ENCODE measurements at places on chromosomes 4 and X.

- no peak for DNase-seq
Measured at GRCh38 chrX:78514852-78515251, 144.3 kb downstream of the RTL3 start.

GRCh38 chr4:23959396-23960148 lies 69.7 kb upstream of the PPARGC1A start:
- DNase-seq: no peak

- DNase-seq: no peak
Measured at GRCh38 chrX:70289168-70289792, 447 bp downstream of the PDZD11 start.

- DNase-seq: no peak
Measured at GRCh38 chrX:72604705-72605104, 32.1 kb upstream of the HDAC8 start.

GRCh38 chr4:55393461-55394320 lies 2.1 kb upstream of the TMEM165 start:
- DNase-seq: no peak

DNA sequence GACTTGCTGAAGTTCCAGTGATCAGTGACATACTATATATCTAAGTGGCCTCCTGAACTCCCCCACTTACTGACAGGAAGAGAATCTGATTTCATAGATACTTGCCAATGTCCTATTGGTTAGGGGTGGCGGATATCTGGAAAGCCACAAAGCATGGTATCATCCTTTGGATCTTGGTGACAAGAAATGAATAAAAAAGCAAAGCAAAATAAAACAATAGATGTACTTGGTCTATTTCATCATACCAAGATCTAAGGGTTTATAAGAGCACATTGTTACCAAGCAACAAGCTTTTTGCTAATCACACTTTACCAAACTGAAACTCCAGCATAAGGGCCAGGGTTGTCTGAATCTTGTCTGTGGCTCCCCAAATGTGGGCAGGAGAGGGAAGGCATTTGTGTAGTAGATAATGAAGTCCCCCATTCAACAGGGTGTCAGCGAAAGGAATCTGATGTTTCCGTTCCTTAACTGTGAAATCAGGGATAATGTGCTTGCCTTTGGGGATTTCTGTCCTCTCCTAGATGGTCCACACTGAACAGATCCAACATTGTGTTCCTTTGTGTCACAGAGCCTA lies 125.0 kb upstream of the SMIM10 start:
- no peak for DNase-seq

DNA sequence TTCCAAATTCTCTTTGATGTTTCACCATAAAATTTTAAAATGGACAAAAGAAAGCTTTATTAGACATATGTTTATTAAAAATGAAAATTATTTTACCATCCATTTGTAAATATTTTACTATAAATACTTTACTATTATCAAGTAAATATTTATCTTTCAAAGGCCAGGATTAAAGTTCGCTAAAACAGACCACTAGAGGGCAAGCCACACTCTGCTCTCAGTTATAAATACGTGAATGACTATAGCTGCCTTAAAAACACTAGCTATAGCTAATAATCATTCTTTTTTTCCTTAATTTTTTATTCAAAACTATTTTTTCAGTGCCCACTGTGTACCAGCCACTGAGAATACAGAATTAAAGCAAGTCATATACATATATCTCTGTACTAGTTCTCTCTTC lies 38.6 kb downstream of the UNC5C start:
- no peak for DNase-seq

- no peak for DNase-seq
Measured at GRCh38 chrX:2466876-2467656, 33.7 kb downstream of the DHRSX start.

DNA sequence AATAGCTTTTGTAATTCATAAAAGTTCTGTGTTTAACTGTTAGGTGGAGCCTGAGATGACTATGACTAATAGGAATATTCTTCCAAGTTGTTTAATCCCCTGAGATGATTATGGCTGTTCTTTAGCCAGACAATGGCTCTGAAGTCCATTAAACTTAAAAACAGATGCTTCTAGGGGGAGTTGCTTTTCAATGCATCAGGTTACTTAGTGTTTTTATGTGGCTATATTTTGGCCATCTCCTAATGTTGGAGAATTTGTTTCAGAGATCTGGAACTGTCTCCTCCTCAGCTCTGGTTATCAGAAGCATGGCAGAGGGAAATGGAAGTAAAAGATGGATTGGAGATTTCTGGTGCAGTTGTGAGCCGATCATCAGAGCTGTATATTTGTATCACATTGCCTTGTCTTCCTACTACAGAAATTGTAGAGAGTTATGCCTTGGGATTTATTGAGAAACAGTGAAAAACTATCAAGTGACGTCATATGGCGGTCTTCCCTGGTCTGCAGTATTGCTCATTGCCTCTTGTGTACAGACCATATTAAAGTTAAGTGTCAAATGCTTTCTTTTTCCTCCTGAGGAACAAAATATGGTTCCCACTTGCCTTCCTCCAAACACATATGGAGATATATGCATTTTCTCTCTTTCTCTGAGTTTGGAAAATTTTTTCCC lies 29.8 kb downstream of the SGMS2 start:
- DNase-seq: no peak

DNA sequence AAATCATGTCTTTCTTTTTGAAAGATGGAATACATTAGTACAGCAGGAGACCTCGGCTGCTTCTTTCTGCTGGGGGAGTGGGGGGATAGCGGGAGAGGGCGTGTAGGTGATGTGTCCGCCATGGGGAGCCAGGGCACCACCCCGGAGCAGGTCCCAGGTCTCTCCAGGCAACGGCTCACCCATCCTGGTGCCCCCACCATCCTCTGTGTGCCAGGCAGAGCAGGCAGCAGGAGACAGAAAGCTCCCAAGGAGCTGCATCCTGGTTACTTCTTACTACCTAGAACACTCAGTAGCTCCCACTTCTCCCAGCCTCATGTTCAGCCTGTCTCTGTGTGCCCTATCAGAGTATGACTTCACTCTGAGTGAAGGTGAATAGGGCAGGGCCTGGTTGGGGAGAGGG lies 23.6 kb downstream of the TNIP2 start:
- no peak for DNase-seq

DNA sequence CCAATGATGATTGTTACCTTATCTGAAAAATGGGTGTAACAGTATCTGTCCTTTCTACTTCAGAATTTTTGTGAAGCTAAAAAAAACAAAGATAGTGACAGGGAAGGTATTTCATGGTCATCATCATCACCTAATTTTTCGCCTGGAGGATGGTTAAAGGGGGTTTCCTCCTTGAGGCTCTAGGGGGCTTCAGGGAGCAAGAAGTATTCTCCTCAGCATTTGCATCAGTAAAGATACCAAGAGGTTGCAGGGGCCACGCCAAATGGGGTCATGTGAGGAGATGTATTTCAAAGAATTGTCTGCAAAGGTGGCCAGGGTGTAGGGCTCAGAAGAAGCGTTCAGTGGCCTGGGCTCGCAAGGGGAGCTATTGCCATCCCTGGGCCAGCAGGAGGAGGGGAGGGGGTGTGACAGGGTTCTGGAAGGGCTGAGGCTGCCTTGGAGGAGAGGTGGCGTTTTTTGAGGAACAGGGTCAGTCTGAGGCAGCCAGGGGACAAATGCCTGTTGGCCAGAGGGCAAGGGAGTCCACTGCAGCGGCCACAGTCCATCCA lies 7.3 kb upstream of the NSG1 start:
- DNase-seq: no peak

DNA sequence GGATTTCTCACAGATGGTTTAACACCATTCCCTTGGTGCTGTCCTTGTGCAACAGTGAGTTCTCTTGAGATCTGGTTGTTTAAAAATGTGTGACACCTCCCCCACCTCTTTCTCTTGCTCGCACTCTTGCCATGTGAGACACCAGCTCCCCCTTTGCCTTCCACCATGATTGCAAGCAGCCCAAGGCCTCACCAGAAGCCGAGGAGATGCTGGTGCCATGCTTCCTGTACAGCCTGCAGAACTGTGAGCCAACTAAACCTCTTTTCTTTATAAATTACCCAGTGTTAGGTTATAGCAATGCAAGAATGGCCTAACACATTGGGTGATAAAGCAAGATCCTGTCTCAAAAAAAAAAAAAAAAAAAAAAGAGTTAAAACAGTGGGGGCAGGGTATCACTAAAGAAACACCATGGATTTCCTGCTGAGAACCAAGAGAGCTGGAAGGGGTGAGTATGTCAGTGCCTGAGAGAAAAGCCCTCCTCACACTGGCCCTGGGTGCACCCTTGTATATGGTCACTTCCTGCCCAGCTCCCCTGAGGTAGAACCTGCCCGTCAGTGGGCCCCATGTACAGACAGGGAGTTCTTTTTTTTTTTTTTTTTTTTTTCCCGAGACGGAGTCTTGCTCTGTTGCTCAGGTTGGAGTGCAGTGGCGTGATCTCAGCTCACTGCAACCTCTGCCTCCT lies 46.4 kb downstream of the APOO start:
- no peak for DNase-seq

DNA sequence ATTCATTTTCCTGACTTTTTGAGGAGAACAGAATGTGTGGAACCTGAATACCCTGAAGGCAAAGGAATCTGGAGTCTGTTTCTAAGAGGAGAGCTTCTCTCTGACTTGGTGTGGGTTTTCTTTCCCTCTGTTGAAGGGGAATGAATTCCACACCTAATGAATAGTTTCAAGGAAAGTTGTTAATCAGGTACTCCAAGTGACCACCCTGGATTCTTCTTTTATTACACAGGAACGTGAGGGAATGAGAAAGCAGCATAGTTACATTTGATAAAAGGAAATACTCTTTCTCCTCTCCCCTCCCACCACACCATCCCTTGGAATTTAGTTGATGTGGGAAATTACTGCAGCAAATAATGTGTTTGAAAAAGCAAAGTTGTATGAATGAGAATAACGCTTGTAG lies 29.7 kb downstream of the SLIT2 start:
- DNase-seq: no peak

- no peak for DNase-seq
Measured at GRCh38 chr4:123449780-123450179, 53.2 kb downstream of the SPRY1 start.

DNA sequence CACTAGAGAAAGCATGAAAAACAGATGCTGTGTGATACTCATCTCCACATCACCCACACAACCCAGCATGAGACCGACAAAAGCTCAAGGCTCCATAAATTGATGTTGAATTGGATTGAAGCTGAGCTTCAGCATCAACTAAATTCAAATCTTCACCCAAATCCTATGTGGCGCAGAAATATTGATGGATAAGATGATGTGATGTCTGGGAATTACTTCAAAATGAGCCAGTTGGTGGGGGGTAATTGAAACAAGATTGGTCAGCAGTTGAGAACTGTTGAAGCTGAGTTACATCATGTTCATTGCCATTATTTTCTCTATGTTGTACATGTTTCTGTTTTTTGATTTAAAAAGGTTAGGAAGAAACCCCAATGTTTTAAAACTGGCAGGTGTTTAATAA lies 166.5 kb upstream of the STS start:
- no peak for DNase-seq

GRCh38 chr4:41360214-41360920 lies 103.6 kb downstream of the UCHL1 start:
- no peak for DNase-seq

- DNase-seq: no peak
Measured at GRCh38 chr4:56424697-56425514, 10.5 kb downstream of the PPAT start.

DNA sequence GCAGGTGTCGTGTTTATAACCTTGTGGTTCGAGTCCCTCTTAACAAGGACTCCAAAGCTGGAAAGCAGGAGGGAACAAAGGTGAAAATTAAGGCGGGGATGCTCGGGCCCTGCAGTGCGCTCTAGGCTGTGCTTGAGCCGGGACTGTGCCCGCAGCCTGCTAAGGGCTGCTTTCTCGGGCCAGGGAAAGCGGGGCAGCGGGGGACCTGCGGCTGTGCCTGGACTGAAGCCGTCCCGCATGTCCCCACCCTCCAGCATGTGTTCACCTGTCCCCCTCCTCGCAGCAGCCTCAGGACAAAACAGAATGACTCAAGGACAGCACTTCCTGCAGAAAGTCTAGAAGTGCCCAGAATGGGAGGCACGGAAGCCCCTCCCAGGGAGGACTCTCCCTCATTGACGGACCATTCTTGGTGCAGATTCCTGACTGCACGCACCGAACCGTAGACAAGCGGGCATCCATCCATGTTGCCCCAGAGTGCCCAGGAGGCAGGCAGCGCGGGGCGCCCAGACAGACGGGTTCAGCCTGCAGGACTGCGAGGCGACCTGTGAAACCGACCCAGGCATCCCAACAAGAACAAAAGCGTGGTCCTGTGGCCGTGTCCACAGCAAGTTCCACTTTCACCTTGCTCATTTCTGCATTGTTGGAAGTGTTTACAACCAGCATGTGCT lies 342.9 kb downstream of the MAGEB5 start:
- no peak for DNase-seq

DNA sequence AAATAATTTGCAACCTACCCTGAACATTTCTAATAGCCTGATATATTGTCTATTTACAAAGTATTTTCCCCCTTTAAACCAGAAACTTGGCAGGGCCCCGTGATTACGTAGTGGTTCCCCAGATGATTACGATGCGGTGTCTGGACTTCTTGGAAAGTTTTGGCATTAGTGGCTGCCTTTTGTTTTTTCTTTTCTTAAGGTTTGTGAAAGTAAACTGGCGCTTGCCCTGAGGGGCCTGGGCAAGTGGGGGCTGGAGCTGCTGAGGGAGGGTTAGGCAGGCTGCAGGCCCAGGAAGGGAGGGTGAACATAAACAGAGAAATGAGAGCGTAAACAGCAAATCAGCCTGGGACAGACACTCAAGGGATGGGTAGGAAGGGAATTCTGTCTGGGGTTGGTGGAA lies 123.6 kb upstream of the MSX1 start:
- no peak for DNase-seq

- DNase-seq: no peak
Measured at GRCh38 chrX:86507331-86507730, 359.1 kb downstream of the DACH2 start.

- no peak for DNase-seq
Measured at GRCh38 chr4:36944232-36944631, 300.3 kb upstream of the NWD2 start.

- DNase-seq: no peak
Measured at GRCh38 chrX:104318330-104319009, 63.7 kb upstream of the ESX1 start.

DNA sequence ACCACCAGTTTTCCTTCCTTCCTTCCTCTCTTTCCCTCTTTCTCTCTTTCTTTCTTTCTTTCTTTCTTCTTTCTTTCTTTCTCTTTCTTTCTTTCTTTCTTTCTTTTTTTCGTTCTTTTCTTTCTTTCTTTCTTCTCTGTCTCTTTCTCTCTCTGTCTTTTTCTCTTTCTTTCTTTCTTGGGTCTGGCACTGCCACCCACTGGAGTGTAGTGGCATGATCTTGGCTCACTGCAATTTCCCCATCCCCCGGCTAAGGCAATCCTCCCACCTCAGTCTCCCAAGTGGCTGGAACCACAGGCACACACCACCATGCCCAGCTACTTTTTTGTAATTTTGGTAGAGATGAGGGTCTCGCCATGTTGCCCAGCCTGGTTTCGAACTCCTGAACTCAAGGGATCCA lies 51.6 kb upstream of the NHS start:
- DNase-seq: no peak

DNA sequence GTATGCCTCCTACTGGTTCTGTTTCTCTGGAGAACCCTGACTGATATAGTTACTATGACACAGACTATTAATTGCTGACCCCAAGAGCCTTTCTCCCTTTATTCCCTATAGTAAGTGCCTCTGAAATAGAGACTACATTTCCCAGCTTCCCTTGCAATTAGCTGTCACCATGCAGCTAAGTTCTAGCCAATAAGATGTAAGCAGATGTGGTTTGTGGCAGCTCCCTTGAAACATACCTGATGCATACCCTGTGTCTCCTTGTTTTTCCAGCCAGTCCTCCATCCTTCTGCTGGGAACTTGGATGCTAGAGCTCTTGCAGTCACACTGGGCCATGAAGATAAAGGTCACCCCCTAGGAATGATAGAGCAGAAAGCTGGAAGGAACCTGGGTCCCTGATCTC lies 9.7 kb upstream of the TMEM165 start:
- DNase-seq: no peak
